ENCODE measurements at places on chromosomes 5 and 9.

DNA sequence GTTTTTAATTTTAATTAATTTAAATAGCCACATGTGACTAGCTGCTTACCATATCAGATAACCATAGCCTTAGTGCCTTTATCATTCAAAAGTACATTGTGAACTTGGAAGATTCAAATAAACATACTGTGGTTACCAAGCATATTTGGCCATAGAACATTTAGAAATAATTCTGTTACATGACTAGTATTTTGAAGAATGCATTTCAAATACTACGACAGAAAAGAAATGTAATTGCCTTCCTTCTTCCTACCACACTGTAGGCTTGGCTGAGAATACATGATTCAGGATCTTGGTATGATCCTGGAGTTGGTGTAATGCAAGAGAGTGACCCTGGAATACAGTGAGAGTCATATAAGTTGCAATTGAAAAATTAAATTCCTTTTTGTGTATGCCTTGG is 109.7 kb upstream of the PCA3 start:
- DNase-seq = no peak

- DNase-seq = no peak
Observed at GRCh38 chr5:100444961-100445360, 90.2 kb upstream of the FAM174A start.

DNA sequence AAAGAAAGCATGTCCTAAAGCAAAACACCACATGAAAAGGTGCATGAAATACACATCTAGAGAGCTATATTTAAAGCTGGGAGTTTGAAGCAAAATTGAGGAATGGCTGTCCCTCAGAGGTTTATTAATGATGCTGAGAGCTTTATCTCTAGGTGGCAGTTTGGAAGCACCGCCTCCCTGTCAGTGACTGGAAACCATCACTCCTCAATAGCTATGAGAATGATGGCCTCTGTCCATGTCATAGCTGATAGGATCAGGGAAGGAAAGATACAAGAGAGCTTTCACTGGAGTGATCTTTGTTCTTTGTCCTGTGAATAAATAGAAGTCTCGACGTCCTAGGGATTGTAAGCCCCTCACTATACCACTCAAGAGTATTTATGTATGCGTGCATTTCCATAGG is 110.5 kb downstream of the NUDT12 start:
- no peak for DNase-seq

DNA sequence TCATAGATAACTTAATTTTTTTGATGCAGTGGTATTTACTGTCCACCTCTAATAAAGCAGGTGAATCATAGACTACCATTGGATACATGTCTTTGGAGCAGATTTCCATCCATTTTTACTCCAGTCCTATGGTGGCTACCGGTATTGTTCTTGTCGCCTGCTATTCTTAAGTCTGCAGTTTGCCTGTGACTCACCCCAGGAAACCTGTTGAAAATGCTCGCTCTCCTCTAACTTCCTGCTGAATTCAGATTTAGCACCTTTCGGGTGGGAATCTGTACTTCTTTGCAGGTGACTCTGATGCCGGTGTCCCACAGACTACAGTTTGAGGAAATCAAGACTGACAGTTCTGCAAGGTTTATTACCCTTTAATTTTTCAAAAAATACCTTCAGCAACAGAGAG is 58.8 kb upstream of the DHFR start:
- DNase-seq = no peak

GRCh38 chr5:37882636-37883035 is 42.8 kb upstream of the GDNF start:
- DNase-seq = no peak

DNA sequence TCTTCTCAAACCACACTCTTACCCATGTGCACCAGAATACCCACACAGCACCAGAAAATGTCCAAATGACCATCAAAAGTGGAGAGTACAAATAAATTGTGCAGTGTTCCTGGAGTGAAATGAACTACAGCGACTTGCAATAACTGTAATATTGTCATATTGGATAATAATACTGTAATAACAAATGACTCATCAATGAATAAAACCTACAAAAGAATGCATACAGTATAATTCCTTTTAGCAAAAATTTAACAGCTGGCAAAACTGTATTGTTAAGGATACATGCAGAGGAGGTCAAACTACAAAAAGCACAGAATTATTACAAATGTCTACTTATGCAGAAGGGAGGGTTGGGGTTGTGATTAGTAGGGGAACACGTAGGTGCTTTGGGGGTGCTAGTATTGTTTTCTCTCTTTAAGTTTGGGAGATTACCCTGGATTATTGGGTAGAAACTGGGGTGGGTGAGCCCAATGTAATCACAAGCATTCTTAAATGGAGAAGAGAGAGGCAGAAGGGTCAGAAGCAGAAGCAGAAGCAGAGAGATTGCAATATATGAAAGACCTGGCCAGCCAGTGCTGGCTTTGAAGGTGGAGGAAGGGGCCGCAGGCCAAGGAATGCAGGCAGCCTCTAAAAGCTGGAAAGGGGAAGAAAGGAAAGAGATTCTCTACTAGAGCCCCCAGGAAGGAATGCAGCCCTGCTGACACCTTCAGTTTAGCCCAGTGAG is 21.8 kb downstream of the IRF1 start:
- no peak for DNase-seq

DNA sequence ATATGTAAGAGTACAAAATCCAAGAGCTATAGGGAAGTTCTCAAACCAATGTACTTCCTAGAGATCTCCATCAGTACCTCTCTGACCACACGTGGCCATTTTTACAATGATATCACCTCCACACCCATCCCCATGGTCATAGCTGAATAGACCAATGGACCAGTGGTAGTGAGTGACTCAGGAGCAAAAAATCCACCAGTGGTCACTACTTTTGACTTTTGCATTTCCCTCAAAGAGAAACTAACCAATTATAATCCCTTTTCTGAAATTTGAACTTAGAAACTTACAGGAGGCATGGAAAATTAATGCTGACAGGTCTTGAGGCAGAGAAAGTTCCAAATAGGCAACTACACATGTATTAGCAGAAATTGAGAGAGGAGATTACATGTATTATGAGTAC is 238.4 kb downstream of the TRPM3 start:
- DNase-seq = no peak

GRCh38 chr9:94802793-94803192 is 76.3 kb downstream of the AOPEP start:
- DNase-seq = no peak

DNA sequence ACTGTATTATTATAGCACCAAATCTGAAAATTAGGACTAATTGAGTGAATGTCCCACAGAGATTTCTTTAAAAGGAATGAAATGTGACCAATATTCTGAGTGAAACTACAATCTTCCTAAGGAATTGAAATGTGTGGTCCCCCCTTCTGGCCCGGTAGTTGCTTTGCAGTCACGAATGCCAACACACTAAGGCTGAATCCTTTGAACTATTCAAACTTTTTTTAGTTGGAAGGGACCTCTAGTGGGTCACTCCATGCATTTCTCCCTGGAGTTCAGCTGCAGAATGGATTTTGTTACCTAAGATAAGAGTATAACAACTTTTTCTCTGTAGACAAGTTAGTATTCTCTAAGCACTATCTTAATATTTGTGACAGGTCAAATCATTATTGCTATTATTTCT is 2.8 kb downstream of the CDH6 start:
- DNase-seq = no peak

- DNase-seq = no peak
Observed at GRCh38 chr9:134374301-134375010, 48.2 kb downstream of the RXRA start.

- DNase-seq = no peak
Observed at GRCh38 chr5:179880848-179881590, 22.4 kb upstream of the MRNIP start.

- DNase-seq = no peak
Observed at GRCh38 chr9:91817493-91818224, 132.4 kb downstream of the ROR2 start.

GRCh38 chr5:8471581-8471980 is 602.6 kb downstream of the MTRR start:
- DNase-seq = no peak

- DNase-seq = no peak
Observed at GRCh38 chr5:59593439-59594007, 300.0 kb downstream of the PDE4D start.

DNA sequence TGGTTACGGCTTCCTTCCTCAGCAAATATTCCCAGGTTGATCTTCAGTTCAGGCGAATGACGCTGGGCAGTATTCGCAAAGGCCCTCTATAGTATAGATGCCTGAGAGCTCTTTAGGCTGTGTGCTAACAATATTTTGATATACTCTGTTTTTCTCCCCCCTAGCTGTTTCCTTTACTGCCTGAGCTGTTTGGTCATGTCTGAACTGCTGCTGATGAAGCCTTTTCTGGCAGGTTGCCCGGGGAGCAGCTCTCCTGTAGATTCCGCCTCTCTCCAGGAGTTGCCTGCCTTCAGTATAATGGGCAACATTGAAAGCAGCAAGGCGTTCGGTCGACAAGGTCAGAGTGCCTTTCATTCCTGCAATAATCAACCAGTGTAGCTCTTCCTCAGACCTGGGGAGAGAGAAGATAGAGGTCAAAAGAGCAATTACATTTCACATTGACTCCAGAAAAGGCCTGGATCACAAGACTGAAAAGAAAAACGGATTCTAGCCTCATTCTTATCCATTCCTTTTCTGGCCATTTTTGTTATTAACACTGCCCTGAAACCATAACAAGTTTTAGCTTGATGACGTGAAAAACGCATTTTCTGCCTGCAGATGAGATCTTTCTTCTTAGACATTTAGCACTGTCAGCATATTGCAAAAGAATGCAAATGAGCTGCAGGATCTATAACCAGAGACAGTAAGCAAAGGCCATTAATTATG is 60.1 kb upstream of the ZNF608 start:
- peak; percentile 83 for DNase-seq

Measured in NCI-H1048 (cell line).